ENCODE measurements at places on chromosomes 4 and X. TPM values are rescaled to one million over a fixed set of nuclear protein-coding genes. Genes with fewer than 3 reads are reported as not detected.

TRIM75 gene
- not detected for total RNA-seq

SPARCL1 gene
- total RNA-seq: 0.87 TPM

UGT2B17 gene
- total RNA-seq: not detected

H2BW2 gene
- not detected for total RNA-seq

PSAPL1 gene
- not detected for total RNA-seq

Data from dermis lymphatic vessel endothelial cell (primary cell).